ENCODE measurements at places on chromosomes 2 and 18. TPM values are rescaled to one million over a fixed set of nuclear protein-coding genes. Genes with fewer than 3 reads are reported as not detected.

PELI1 gene
- 57.6 TPM for total RNA-seq

GPR39 gene
- 14.6 TPM for total RNA-seq

OSBPL1A gene
- 20.7 TPM for total RNA-seq

INPP5D gene
- 7.1 TPM for total RNA-seq

DHRS9 gene
- total RNA-seq = 102 TPM

TWIST2 gene
- total RNA-seq = 2.7 TPM

TACR1 gene
- not detected for total RNA-seq

DNER gene
- 1.7 TPM for total RNA-seq

ALPP gene
- 0.11 TPM for total RNA-seq

FASTKD2 gene
- total RNA-seq = 23.8 TPM

DNAJC27 gene
- total RNA-seq = 3.9 TPM

WNT6 gene
- 0.25 TPM for total RNA-seq

UBE2E3 gene
- 43.1 TPM for total RNA-seq

RAB27B gene
- 8.9 TPM for total RNA-seq

NEU4 gene
- total RNA-seq = 84.5 TPM

DLX1 gene
- not detected for total RNA-seq

SH3YL1 gene
- 116 TPM for total RNA-seq

GRCh38 chr18:11570073-11570588 lies 39.3 kb upstream of the SLC35G4 start:
- DNase-seq = no peak

- no peak for DNase-seq
These were observed 190.0 kb downstream of the SEPTIN10 start for GRCh38 chr2:109423556-109424359.

DNA sequence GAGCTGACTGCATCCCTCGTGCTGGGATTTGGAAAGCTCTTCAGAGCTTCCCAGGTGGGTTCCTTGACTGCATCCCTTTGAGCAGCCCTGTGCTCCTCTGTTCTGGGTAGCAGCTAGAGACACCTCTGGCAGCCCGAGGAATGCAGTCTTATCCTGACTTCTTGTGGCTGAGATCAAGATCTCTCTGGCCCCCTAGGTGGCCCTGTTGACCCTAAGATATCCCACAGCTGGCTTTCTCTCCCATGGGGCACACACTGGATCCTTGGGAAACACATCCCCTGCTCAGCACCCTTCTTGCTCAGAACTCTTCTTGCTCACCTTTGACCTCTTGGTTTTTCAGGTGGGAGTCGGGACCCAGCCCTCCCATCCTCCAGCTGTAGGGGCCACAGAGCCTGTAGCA lies 237.2 kb downstream of the TSN start:
- DNase-seq = no peak

GRCh38 chr2:108910011-108910431 lies 79.0 kb downstream of the EDAR start:
- no peak for DNase-seq

DNA sequence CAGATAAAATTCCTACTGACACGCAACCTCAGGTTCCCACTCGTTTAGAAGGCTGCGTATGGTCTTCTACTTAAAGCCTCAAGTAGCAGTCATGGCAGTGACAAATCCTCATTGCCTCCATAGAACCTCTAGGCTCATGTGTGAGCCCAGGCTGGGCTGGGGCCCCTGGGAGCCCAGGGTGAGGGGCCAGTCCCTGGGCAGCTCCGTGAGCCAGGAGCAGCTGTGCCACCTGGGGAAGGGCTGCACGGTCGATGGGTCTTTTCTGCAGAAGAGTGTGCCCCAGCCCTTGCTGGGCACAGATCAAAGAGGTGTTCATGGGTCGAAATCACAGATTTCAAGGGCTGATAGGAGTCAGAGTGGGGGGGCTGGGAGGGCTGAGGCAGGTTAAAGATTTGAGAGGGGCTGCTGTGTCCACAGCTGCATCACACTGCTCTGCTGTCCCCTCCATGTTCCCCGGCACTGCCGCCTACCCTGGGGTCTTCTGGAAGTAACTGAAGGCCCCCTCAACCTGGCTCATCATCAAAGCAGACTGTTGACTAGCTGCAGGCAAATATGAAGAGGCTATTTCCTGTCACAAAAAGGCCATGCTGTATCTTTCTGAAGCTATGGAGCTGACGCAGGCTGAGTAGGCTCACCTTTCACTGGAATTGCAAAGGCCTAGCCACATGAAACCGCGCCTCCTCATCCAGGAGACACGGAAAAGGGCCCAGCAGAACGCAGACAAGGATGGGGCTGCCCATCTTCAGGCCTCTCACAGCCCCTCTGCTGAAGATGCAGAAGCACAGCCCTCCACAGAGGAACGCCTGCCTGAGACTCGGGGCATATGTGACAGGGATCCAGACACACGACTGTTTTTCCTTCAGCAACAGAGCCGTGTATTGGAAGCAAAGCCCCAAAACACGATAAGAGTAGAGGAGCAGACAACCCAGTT lies 35.7 kb upstream of the ALPP start:
- no peak for DNase-seq

DNA sequence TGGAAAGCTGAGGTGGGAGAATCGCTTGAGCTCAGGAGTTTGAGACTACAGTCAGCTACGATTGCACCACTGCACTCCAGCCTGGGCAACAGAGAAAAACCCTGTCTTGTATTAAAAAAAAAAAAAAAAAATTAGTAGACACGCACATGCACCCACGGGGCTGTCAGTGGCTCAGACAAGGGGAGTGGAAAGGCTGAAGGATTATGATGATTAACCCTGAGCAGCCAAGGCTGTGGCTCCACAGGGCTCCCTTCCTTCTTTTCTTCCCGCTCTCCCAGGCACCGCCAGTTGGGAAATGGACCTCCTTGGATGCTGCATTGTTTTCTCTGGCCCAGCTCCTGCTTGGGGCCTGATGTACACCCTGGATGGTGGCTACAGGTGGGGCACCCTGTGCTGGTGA lies 49.0 kb upstream of the RAB6C start:
- no peak for DNase-seq

DNA sequence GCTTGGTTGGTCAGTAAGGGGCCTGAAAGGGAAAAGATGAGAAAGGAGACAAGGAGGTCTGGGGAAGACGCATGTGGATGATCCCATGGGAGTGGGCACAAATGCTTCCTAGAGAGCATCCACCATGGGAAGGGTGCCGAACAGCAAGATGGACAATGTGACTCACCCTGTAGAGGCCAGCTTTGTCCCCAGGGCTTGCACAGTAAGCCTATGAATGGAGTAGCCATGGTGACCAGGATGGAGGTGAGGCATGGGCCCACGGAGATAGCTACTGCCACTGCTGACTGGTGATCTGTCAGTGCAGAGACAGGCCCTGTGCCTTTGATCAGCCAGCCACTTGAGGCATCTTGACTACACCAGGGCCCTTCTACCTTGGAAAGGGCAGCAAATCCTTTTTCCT lies 172.6 kb downstream of the HAUS1 start:
- DNase-seq = no peak

GRCh38 chr2:64127119-64127518 lies 17.1 kb downstream of the PELI1 start:
- no peak for DNase-seq

DNA sequence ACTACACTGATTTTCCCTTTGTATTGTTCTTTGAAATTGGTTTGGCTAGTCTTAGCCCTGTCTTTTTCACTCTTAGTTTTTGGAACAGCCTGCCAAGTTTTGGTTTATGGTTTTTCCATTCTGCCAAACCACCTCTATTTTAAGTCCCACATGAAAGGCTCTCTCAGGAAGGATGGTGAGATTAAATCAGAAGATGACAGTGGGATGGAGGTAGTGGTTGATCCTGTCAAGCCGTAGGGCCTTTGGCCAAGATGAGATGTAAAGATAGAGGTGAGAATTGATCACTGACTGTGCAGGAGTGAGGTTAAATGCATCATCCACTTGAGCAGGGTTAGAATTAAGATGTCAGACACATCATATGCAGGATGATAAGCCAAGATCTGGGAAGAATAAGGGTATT lies 948.5 kb downstream of the SLC4A3 start:
- no peak for DNase-seq

- no peak for DNase-seq
These were observed 163.1 kb downstream of the BABAM2 start for GRCh38 chr2:28053597-28053996.

- no peak for DNase-seq
These were observed 63.2 kb downstream of the UGGT1 start for GRCh38 chr2:128154225-128154624.

GRCh38 chr2:174438146-174438886 lies 42.8 kb downstream of the SCRN3 start:
- no peak for DNase-seq

DNA sequence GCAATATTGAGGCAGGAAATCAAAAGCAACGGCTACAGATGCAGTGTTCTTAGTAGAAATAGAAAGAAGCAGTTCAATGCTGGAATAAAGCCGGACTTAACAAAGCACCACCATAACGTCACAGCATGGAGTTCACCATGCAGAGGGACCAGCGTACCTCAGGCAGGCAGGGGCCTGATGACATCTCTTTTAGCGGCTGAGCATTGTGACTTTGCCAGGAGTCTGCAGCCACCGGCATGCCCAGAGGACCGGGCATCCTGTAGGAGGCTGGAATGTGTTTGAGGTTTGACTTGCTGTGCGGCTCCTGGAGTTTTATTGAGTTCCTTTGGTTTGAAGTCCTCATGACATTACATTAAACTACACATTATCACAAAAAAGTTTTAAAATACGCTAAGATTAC lies 139.8 kb downstream of the UXS1 start:
- no peak for DNase-seq

GRCh38 chr18:37441821-37442220 lies 123.8 kb downstream of the CELF4 start:
- no peak for DNase-seq

DNA sequence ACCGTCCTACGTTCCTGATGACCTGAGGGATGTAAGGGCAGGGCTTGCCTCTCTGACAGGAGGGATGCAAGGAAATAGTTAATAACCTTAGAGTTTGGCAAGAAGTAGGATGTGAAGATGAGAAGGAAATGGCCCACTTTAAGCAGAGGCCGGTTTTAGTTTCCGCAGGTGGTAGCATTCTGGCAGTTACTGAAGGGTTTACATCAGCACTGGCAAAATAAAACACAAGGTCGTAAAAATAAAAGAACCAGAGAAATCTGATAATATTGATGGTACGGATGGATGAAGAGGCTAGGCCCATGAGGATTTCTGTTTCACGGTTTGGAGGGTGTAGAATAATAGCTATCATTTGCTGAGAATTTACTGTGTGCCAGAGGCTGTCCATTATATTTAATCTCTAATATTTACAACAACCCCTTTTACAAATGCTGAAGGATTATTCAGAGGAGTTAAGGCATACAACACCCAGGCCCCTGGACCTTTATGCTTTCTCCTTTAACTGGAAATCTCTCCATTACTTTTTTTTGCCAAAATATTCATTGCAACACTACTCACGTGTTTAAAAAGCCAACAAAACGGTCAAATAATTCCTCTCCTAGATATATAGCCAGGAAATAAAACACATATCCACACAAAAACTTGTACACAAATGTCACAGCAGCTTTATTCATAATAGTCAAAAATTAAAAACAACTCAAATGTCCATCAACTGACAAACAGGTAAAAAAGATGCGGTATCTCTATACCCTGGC lies 28.5 kb downstream of the DAPL1 start:
- DNase-seq = no peak

GRCh38 chr18:3164381-3164780 lies 55.4 kb downstream of the MYOM1 start:
- no peak for DNase-seq

- DNase-seq = no peak
These were observed 19.5 kb upstream of the DARS1 start for GRCh38 chr2:136004965-136005364.

DNA sequence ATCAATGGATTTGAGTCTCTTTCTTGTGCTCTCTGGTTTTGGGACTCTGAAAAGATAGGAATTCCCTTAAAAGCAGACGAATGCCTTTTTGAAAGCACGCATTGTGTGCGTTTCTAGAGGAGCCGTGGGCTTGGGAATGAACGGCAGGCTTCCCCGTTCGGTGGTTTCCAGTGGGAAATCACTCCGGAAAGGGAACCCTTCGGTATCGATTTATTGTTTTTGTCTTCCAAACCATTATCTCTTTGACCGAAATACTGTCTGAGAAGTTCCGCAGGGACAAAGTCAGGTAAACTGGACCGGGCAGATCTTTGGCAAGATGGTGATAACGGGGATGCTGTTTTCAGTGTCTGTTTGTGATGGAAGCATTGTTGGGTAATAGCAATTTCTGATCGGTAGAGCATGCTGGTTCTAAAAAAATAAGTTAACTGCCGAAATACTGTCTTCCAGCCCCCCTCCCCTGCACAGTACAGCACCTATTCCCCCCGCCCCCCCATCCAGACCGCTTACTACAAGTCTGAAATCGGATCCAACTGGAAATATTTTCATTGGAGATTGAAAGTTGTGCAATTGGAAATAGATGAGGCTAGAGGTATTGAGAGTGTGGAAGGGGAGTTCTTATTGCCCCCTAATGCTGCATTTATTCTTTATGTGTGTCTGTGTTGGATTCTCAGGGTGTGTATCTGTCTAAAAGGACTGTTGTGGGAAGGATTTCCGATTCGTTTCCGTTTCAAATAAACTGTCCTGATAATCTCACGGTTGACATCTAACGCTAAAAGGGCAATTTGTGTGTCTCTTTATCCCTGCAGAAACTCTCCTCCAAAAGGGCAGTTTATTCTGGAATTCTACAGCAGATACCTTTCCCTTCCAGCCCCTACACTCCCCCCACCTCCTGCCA lies 635 bp downstream of the SETBP1 start:
- no peak for DNase-seq

GRCh38 chr2:215848146-215848545 lies 165.2 kb downstream of the MREG start:
- no peak for DNase-seq

GRCh38 chr2:158478816-158479215 lies 22.1 kb downstream of the PKP4 start:
- no peak for DNase-seq

DNA sequence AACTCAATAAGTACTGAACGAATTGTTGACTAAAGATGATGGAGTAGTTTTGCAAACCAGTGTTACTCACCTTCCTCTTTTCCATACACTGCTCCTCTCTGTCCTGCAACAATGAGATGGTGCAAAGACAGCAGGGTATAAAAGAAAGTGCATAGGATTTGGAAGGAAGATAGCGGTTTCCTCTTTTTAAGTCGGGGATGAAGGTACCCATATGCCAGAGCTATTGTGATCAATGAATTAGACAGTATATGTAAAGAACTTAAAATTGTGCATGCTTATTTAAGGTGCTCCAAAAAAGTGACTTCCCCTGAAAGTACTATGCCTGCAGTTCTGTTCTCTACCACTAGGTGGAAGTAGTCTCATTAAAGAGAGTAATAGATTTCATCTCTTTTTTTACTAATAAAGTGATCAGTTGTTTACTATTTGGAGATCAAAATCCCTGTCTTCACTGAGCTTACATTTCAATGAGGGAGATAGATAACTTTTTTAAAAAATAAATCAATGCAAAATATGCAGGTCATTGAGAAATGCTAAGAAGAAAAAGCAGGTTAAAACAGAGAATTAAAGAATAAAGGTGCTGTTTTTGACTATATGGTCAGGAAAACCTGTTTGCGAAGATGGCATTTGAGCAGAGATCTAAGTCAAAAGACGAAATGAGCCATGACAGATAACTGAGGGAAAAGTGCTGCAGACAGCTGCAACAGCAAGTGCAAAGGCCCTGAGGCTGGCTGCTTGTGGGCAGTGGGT lies 339.7 kb upstream of the SLC14A2 start:
- no peak for DNase-seq

- no peak for DNase-seq
These were observed 280.8 kb downstream of the CCDC85A start for GRCh38 chr2:56464613-56465012.

GRCh38 chr2:188512456-188512855 lies 220.8 kb downstream of the GULP1 start:
- no peak for DNase-seq

All from colonic mucosa (tissue), 4 donors.